ENCODE measurements at places on chromosomes 12 and 14.

DNA sequence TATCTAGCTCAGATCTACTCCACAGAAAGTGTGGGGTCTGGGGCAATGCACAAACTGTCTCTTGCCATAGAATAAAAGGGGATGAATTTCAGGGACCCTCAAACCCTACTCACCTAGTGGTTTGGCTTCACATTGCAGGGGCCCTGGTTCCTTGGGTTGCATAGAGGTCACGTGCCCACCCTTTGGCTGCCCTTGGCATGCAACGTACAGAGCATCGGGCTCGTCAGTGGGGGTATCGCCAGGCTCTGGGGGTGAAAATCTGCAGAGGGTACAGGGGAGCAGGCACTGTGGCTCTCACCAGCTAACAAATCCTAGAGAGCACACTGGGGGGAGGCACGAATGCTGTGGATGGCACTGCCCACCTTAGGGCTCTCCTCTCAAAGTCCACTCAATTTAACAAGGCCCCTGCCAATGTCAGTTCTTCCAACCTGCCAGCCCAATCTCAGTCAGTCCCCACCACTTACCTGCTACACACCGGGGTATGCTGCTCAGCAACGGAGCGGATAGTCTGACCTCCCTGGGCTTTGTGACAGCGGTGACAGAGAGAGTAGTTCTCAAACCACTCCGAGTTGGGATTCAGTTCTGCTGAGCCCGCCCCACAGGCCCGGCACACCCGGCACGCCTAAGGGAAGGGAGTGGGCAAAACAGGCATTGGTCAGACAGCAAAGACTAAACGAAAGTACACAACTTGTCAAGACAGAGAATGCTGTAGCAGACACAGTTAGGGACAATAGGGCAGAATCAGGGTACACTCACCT lies 8.0 kb downstream of the KMT2D start:
- H3K4me3 ChIP-seq: no peak overlapping the region
- H3K27me3 ChIP-seq: no peaks in the 10 kb centered on the region
- H3K27ac ChIP-seq: no peak overlapping the region
- no peak for DNase-seq

DNA sequence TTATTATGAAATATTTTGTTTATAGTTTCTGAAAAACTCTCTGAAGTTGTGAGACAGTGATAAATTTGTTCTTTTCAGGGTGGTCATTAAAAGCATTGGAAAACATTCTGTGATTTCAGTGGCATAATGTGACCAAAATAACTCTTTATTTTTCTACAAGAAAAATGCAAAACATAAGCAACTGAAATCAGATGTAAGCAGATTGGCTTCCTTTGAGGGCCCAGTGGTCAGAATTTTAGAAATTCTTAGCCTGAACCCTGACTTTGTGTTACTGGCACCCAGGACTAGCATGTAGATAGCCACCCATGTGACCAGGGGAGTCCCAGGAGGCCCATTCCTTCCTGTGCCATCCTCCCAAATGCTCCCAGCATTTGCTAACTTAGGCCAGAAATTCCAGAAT lies 145.6 kb upstream of the SLC38A2 start:
- no peak for DNase-seq
- H3K4me3 ChIP-seq: no peak overlapping the region
- H3K4me1 ChIP-seq: peaks cover 34% of the 10 kb centered on the region

GRCh38 chr12:30973830-30974229 lies 47.3 kb downstream of the TSPAN11 start:
- no peak overlapping the region for H3K4me3 ChIP-seq
- no peaks in the 10 kb centered on the region for H3K27me3 ChIP-seq
- no peaks in the 10 kb centered on the region for H3K36me3 ChIP-seq
- H3K4me1 ChIP-seq: peaks cover 12% of the 10 kb centered on the region

DNA sequence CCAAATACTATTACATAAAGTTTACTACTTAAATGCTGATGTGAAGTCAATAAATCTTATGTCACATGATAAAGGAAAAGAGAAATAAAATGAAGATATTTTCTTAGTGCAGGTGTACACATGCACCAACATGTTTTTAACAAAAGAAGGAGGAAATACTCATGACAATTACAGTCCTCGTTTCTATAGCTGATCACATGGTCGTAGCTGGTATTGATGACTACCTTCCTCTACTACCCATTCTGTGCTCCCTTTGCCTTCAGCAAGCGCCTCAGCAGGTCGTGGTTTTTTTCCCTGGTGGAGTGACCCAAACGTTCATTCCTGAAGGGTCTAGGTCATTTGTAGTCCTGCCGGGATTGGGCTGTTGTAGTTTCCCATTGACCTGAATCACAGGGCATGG lies 25.4 kb upstream of the SLC10A1 start:
- H3K4me1 ChIP-seq: peaks cover 5% of the 10 kb centered on the region
- H3K27me3 ChIP-seq: peaks cover 6% of the 10 kb centered on the region
- H3K36me3 ChIP-seq: no peaks in the 10 kb centered on the region
- H3K27ac ChIP-seq: no peak overlapping the region

DNA sequence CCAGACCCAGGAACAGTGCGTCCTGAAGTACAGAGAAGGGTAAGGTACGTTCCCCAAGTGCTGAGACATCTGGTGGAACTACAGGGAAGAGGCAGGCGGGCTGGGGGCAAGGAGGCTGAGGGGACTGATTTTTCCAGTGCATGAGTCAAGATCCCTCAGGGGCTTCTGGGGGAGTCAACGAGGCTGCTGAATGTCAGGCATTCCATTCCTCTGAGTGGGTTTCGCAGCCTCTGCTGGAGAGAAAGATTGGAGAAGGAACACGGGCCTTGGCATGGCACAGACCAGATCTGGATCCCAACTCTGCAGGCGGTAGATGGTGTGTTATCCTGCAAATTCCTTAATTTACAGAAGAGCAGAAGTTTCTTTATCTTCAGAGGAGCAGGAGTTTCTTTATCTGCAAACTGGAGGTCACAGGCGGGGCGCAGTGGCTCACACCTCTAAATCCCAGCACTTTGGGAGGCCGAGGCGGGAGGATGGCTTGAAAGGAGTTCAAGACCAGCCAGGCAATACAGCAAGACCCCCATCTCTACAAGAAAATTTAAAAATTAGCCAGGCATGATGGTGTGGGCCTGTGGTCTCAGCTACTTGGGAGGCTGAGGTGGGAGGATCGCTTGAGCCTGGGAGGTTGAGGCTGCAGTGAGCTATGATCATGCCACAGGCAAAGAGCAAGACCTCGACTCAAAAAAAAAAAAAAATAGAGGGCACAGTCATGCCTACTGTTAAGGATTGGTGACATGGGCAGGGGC lies 132.6 kb upstream of the MAP1LC3B2 start:
- H3K36me3 ChIP-seq: no peaks in the 10 kb centered on the region
- no peaks in the 10 kb centered on the region for H3K27me3 ChIP-seq
- DNase-seq: peak; percentile 93
- H3K4me3 ChIP-seq: no peak overlapping the region
- H3K27ac ChIP-seq: no peak overlapping the region
- peaks cover 16% of the 10 kb centered on the region for H3K4me1 ChIP-seq

DNA sequence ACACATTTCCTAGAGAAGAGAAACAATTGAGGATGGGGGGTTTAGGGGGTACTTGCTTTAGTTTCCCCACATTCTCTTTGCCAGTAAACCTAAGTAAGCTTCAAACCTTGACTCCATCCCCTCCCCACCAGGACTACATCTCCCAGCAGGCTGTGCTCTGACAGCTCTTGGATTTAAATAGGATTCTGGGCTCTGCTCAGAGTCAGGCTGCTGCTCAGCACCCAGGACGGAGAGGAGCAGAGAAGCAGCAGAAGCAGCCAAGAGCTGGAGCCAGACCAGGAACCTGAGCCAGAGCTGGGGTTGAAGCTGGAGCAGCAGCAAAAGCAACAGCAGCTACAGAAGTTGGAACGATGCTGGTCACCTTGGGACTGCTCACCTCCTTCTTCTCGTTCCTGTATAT lies 20.6 kb downstream of the RDH12 start:
- H3K27ac ChIP-seq: no peak overlapping the region
- H3K36me3 ChIP-seq: no peaks in the 10 kb centered on the region
- peaks cover 12% of the 10 kb centered on the region for H3K4me1 ChIP-seq
- DNase-seq: no peak
